ENCODE measurements at places on chromosomes 4 and X. TPM values are rescaled to one million over a fixed set of nuclear protein-coding genes. Genes with fewer than 3 reads are reported as not detected.

DNA sequence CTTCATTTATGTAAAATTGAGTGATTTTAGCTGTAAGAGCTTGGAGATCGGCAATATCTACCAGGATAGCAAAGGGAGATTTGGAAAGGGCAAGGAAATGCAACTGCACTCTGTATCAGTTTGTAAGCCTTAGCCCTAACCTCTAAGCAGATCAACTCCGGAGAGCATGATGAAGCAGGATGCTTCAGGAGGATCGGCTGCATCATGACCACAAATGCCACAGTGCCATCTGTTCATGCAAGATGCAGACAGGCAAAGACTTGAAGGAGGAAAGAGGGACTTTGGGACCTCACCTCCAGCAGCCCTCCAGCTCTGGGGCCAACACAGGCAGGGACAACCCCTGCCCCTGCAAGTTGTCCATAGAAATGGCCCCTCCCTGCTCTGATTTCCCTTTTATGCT, 377.6 kb upstream of the GATB start:
- H3K4me1 ChIP-seq = no peaks in the 10 kb centered on the region
- no peak for DNase-seq
- no peak overlapping the region for H3K4me3 ChIP-seq
- H3K27me3 ChIP-seq = no peaks in the 10 kb centered on the region

- no peak for DNase-seq
- no peak overlapping the region for H3K27ac ChIP-seq
- H3K27me3 ChIP-seq = peaks cover 36% of the 10 kb centered on the region
- no peaks in the 10 kb centered on the region for H3K4me1 ChIP-seq
Measured at GRCh38 chrX:13365161-13365560, 45.3 kb upstream of the ATXN3L start.

GRCh38 chr4:87851953-87852352, 19.2 kb downstream of the MEPE start:
- no peak overlapping the region for H3K4me3 ChIP-seq
- DNase-seq = no peak
- no peaks in the 10 kb centered on the region for H3K27me3 ChIP-seq

- H3K27me3 ChIP-seq = peaks cover 30% of the 10 kb centered on the region
- H3K4me3 ChIP-seq = no peak overlapping the region
- H3K36me3 ChIP-seq = no peaks in the 10 kb centered on the region
- no peak for DNase-seq
- H3K27ac ChIP-seq = no peak overlapping the region
Measured at GRCh38 chrX:136163689-136164088, 16.4 kb downstream of the FHL1 start.

GRCh38 chr4:120877021-120877420, 45.5 kb downstream of the PRDM5 start:
- no peak overlapping the region for H3K27ac ChIP-seq
- no peaks in the 10 kb centered on the region for H3K4me1 ChIP-seq
- H3K4me3 ChIP-seq = no peak overlapping the region
- no peaks in the 10 kb centered on the region for H3K36me3 ChIP-seq
- no peaks in the 10 kb centered on the region for H3K27me3 ChIP-seq

GRCh38 chr4:99723612-99724011, 66.0 kb upstream of the C4orf54 start:
- no peaks in the 10 kb centered on the region for H3K27me3 ChIP-seq
- no peak for DNase-seq
- no peak overlapping the region for H3K4me3 ChIP-seq
- no peaks in the 10 kb centered on the region for H3K4me1 ChIP-seq
- H3K27ac ChIP-seq = no peak overlapping the region

- H3K4me1 ChIP-seq = no peaks in the 10 kb centered on the region
- no peaks in the 10 kb centered on the region for H3K27me3 ChIP-seq
- H3K36me3 ChIP-seq = no peaks in the 10 kb centered on the region
- peak overlapping the region; percentile 46 for H3K4me3 ChIP-seq
- peak overlapping the region; percentile 98 for H3K27ac ChIP-seq
- DNase-seq = peak; percentile 94
Measured at GRCh38 chrX:149938881-149939654, 777 bp upstream of the EOLA2 start.

- no peaks in the 10 kb centered on the region for H3K4me1 ChIP-seq
- DNase-seq = no peak
- peaks cover 17% of the 10 kb centered on the region for H3K27me3 ChIP-seq
- no peak overlapping the region for H3K27ac ChIP-seq
- H3K36me3 ChIP-seq = no peaks in the 10 kb centered on the region
Measured at GRCh38 chrX:49921109-49921508, 1.3 kb upstream of the CLCN5 start.

GRCh38 chr4:93384887-93385286, 443.7 kb upstream of the ATOH1 start:
- no peaks in the 10 kb centered on the region for H3K27me3 ChIP-seq
- DNase-seq = no peak
- no peak overlapping the region for H3K4me3 ChIP-seq
- H3K27ac ChIP-seq = no peak overlapping the region
- H3K36me3 ChIP-seq = no peaks in the 10 kb centered on the region
- H3K4me1 ChIP-seq = no peaks in the 10 kb centered on the region

Gene SMIM10
- 6.2 TPM for total RNA-seq

- H3K27me3 ChIP-seq = no peaks in the 10 kb centered on the region
- H3K36me3 ChIP-seq = no peaks in the 10 kb centered on the region
- H3K4me3 ChIP-seq = no peak overlapping the region
- no peaks in the 10 kb centered on the region for H3K4me1 ChIP-seq
Measured at GRCh38 chr4:40763228-40763716, 13.5 kb downstream of the NSUN7 start.

Gene RTL9
- total RNA-seq = 0.32 TPM

DNA sequence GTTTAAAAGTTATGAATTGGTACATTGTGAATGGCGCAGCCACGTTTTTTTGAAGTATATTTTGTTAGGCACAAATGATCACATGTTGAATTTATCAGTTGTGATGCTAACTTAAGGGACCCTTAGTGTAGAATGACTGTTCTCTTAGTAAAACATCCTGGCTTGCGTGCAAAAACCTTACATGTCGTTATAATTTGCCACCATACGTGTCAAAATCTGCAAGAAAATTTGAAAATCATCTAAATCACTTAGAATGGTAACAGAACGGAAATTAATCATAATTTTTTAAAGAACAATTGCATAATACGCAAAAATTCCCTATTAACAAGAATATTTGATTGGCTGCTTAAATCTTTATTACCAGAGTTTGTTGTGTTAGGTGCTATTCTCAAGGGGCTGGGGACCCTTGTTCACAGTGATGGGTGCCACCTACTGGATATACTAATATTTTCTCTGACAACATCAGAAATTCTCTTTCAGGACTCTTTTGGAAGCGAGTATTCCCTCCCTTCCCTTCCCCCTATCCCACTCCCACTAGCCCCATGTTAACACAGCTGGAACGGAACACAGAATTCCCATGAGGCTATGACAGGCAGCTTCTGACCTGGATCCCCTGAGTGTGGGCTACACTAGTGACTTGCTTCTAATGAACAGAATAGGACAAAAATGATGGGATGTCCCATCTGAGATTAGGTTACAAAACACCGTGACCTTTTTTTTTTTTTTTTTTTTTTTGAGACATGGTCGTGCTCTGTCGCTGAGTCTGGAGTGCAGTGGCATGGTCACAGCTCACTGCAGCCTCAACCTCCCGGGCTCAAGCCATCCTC, 71.8 kb downstream of the SUPT20HL2 start:
- no peak overlapping the region for H3K27ac ChIP-seq
- no peaks in the 10 kb centered on the region for H3K4me1 ChIP-seq
- no peak overlapping the region for H3K4me3 ChIP-seq
- H3K36me3 ChIP-seq = no peaks in the 10 kb centered on the region
- no peaks in the 10 kb centered on the region for H3K27me3 ChIP-seq
- DNase-seq = no peak

GRCh38 chrX:5959286-5959685, 269.4 kb downstream of the NLGN4X start:
- no peak for DNase-seq
- no peak overlapping the region for H3K4me3 ChIP-seq
- no peak overlapping the region for H3K27ac ChIP-seq
- H3K4me1 ChIP-seq = no peaks in the 10 kb centered on the region

- no peaks in the 10 kb centered on the region for H3K27me3 ChIP-seq
- DNase-seq = no peak
- H3K4me3 ChIP-seq = no peak overlapping the region
- no peaks in the 10 kb centered on the region for H3K4me1 ChIP-seq
- no peaks in the 10 kb centered on the region for H3K36me3 ChIP-seq
Measured at GRCh38 chrX:44816367-44816766, 27.5 kb upstream of the DUSP21 start.

- H3K4me3 ChIP-seq = no peak overlapping the region
- H3K36me3 ChIP-seq = no peaks in the 10 kb centered on the region
- no peak overlapping the region for H3K27ac ChIP-seq
Measured at GRCh38 chr4:83177182-83177581, 62.7 kb upstream of the PLAC8 start.

DNA sequence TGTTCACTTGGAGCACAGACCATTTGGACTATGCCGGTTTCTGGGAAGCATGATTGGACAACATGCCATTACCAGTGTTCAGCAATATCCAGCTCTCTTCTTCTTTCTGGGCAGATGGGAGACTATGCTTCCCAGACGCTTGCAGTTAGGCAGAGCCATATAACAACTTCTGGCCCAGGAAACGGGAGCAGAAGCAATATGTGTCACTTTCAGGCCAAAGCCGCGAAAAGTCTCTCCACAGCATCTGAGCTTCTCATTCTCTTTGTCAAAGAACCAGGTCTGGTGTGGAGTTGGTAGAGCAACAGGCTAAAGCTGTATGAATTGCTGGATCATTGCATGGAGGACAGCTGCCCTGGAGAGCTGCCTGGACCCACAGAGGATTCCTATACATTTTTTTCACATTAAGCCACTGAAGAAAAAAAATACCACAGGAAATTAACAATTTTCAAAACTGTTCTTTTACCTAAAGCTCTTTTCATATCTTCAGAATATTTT, 131.4 kb upstream of the FRG1 start:
- DNase-seq = no peak
- no peaks in the 10 kb centered on the region for H3K4me1 ChIP-seq
- H3K4me3 ChIP-seq = no peak overlapping the region
- no peaks in the 10 kb centered on the region for H3K36me3 ChIP-seq

- no peak overlapping the region for H3K4me3 ChIP-seq
- H3K36me3 ChIP-seq = no peaks in the 10 kb centered on the region
- no peak for DNase-seq
- H3K27ac ChIP-seq = no peak overlapping the region
- no peaks in the 10 kb centered on the region for H3K4me1 ChIP-seq
Measured at GRCh38 chr4:180710628-180711337, 1532.4 kb upstream of the TENM3 start.

DNA sequence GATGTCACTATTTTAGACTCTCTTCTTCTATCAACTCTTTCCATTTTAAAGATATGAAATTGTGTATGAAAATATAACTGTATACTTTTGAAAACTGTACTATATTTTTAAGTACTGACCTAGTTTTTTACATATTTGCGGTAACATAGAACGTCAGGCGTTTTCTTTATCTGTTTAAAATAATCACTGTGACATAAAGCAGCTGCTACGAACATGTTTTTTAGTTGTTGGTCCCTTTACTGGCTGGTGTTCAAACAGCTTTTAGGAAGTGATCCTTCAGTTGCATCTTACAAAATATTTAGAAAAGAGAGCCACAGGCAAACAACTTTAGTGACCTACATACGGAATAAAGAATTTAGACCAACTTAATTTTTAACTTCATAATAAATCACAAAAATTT, 73.1 kb downstream of the METTL14 start:
- no peak overlapping the region for H3K4me3 ChIP-seq
- H3K4me1 ChIP-seq = no peaks in the 10 kb centered on the region
- H3K27me3 ChIP-seq = no peaks in the 10 kb centered on the region
- H3K36me3 ChIP-seq = no peaks in the 10 kb centered on the region

DNA sequence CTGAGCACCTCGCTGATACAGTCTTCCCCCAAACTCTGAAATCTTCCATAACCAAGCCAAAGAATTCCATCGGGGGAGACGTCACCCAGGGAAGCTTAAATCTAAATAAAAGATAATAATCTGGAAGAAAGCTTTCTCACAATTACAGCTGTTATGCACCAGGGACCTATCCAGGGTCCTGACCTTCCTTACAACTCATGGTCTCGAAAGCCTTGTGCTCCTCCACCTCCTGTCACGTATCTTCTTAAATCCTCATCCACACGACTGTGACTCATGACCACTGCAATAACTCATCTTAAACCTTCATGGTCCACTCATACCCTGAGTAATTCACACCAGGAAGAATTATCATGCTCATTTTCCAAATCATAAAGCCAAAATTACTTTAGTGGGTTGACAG, 166.8 kb upstream of the FRG1 start:
- no peaks in the 10 kb centered on the region for H3K36me3 ChIP-seq
- DNase-seq = no peak
- no peaks in the 10 kb centered on the region for H3K27me3 ChIP-seq
- H3K4me3 ChIP-seq = no peak overlapping the region
- H3K4me1 ChIP-seq = no peaks in the 10 kb centered on the region

Gene TRIM60
- total RNA-seq = not detected

All from breast epithelium (tissue), 4 donors.